ENCODE measurements at places on chromosomes 16 and 17. TPM values are rescaled to one million over a fixed set of nuclear protein-coding genes. Genes with fewer than 3 reads are reported as not detected.

The KRT17 gene
- total RNA-seq: 762 TPM

The TM4SF5 gene
- total RNA-seq: not detected

The SCN4A gene
- under 0.01 TPM for total RNA-seq

The ITGB4 gene
- total RNA-seq: 28.4 TPM

The CD19 gene
- total RNA-seq: 4.8 TPM

The MYOCD gene
- total RNA-seq: 98.7 TPM

DNA sequence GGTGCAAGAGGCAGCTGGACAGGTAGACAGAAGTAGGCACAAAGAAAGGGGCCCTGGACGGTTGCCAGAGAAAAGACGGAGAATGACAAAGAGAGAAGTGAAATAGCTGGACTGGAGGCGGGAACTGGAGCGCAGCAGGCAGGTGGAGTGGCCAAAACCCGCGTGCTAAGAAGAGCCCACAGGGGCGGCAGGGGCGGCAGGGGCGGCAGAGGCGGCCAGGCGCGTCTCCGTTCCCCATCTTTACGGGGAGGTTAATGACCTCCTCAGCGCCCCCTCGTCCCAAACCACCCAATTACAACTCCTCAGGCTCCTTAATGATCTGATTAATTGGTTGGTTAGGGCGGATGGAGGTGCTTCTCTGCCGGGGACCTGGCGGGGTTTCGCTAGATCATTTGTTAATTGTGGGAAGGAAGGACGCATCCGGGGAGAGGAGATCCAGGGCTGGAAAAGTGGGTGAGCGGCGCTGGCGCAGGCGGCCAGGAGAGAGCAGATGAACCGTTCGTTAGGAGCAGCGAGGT, 15.4 kb upstream of the HOXB9 start:
- no peak for DNase-seq

- no peak for DNase-seq
Observed at GRCh38 chr17:17728550-17729251, 47.4 kb downstream of the RAI1 start.

- DNase-seq: no peak
Observed at GRCh38 chr16:82995286-82995923, 368.6 kb downstream of the CDH13 start.

- DNase-seq: no peak
Observed at GRCh38 chr16:77223184-77223583, 24.0 kb downstream of the SYCE1L start.

DNA sequence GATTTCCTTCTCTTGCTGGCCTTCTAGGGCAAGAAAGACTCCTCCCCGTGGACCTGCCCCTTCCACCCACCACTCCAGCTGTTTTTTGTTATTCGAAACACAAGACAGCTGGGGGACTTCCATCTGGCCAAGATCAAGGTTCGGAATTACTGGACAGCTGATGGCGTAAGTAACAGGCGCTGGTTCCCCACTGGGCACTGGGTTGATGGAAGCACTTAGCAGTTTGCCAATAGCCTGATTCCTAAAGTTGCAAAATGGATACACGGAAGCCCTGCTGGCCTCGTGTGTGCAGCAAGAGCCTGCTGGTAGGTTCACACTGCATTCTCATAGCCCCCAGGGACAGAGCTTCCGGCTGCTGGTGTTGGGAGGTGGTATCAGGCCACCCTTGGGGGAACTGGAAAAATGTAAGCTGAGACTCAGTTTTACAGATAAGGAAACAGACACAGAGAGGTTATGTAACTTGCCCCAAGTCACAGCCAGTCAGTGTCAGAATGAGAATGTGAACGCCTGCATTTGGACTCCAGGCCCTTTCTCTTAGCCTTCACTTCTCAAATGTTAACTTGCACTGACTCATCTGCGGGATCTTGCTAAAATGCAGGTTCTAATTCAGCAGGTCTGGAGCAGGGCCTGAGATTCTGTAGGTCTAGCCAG, 171.7 kb downstream of the KATNIP start:
- DNase-seq: peak; percentile 92

DNA sequence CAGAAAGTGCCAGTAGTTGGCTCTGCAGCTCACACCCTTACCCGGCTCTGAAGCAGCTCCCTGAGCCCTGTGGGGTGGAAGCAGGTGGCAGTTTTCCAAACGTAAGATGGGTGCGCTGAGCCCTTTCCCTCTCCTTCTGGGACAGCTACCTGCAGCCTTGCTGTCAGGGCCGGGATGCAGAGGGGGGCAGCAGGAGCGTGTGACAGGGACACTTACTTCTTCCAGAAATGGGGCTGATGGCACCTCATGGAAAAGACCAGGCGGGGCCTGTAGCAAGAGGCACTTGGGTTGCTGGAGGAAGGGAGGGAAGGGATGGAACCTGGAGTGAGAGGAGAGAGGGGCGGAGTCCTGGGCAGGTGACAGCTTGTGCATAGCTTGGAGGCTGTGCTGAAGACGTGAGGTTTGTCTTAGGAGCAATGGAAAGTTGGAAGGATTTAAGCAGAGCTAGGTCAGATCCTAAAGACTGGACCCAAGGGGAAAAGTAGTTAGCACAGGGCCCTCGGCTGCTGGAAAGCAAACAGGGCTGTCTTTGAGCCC, 216.8 kb upstream of the RPL38 start:
- no peak for DNase-seq

DNA sequence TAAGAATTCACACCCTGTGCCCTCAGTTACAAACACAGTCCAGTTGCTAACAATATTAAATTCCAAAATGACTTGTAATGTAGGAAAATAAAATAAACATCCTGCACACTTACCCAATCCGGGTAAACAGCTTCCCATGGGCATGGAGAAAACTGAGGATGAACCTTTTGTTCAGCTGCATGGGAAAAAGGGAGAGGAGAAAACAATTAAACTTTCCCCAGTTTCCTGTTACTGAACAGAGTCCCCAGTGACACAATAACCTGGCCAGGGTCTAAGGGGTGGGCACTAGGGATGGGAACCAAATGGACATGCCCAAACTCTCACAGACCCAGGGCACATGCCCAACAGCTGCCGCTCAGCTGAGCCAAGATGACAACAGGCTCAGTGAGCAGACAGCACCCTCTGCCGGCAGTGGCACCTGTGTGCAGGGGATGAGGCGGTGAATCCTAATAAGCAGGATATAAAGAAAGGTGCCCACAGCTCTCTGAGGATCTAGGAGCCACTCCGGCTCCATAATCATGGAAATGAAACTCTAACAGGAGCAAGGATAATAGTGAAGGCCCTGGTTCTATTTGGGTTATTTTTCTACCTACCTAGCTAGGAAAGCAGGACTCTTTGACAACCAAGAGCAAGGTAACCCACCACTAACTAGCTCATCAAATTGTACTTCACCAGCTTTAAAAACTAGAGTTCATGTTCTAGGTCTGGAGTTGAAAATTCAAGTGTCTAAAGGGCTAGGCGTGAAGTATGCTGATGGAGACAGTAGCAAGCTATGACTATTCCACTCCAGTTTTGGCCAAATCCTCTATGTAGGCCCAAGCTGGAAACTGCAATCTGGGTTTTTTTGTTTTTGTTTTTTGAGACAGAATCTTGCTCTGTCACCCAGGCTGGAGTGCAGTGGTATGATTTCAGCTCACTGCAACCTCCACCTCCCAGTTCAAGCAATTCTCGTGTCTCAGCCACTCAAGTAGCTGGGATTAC, 58.8 kb downstream of the SMG6 start:
- DNase-seq: peak; percentile 83

- DNase-seq: no peak
Observed at GRCh38 chr16:22668318-22668717, 145.6 kb upstream of the HS3ST2 start.

DNA sequence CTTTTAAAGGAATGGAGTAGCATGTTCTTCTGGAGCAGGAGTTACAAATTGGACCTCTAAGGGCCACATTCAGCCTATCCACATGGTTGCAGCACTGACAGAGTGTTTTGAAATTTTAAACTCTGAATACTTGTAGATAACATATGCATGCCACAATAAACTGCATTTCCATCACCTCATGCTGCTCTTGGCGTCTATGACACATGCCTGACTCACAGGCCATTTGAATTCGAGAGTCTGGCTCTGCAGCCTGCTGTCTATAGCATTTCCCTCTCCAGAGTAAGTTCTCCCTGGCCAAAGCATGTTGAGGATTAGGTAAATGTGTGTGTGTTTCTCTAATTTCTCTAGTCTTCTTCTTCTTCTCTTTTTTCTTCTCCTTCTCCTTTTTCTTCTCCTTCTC, 28.7 kb upstream of the MYOCD start:
- DNase-seq: peak; percentile 92

- DNase-seq: peak; percentile 42
Observed at GRCh38 chr16:85819245-85819644, 19.8 kb downstream of the COX4I1 start.

DNA sequence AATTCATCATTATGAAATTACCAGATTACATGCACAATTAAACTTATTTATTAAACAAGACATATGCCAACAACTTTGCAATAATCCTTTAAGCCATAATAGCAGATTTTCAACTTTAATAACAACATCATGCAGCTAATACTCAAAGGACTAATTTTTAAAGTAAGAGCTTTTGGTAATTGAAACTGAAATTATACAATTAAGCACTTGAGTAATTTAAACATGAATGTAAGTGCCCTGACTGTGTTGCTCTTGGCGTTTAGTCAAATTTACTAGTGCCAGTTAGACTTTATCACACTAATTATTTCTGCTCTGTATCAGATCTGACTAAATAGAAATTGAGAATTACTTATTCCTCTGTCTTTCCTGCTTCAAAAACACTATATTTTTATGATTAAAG, 46.8 kb upstream of the PSMD7 start:
- DNase-seq: no peak

DNA sequence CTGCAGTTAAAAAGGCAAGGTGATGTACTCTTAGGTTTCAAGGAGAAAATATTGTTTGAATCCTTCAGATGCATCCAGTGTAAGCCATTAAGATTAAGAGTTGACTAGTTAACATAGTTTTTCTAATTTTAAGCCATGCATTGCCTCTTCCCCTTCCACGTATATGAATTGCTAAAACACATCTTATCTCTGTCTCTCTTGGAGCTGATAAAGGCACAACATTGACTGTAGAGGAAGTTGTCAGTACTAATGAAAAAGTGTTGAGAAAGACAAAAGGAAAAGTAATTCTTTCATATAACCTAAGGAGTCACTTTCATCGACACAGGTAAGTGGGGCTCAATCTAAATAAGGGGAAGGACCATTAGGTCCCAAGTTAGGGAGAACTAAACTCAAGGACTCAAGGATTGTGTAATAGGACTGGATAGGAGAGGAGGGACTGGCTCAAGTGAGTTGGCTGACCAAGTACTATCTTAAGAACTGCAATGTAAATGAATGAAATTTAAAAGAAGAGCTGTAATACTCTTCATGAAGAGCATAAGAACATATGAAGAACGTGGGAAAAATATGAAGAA, 55.6 kb downstream of the GRB7 start:
- no peak for DNase-seq

Data from umbilical cord (tissue), 2 donors.